ENCODE measurements at places on chromosomes 3 and 15.

DNA sequence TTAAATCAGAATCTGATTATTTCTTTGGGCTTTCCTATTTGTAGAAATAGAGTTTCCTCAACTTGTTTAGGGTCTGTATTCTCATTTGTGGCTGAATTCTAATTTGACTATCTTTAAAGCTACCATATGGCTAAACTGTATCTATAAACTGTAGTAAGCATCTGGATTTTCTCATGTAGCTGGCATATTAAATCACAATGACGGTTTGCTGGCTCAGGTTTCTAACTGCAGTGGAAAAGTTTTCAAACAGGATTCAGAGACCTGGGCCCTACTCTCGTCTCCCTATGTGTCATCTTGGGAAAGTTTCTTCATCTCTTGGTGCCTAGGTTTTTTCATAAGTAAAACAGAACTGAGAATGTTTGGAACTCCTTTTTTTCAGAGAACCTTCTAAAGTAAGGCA is 68.3 kb downstream of the GALK2 start:
- no peak for DNase-seq

GRCh38 chr3:52388348-52388821 is 56.5 kb downstream of the SEMA3G start:
- DNase-seq: no peak

- DNase-seq: no peak
Measured at GRCh38 chr3:12371525-12372140, 82.8 kb downstream of the PPARG start.

GRCh38 chr3:42831321-42831713 is 22.1 kb downstream of the ACKR2 start:
- peak; percentile 89 for DNase-seq

GRCh38 chr15:85399627-85400026 is 19.2 kb downstream of the AKAP13 start:
- DNase-seq: no peak

DNA sequence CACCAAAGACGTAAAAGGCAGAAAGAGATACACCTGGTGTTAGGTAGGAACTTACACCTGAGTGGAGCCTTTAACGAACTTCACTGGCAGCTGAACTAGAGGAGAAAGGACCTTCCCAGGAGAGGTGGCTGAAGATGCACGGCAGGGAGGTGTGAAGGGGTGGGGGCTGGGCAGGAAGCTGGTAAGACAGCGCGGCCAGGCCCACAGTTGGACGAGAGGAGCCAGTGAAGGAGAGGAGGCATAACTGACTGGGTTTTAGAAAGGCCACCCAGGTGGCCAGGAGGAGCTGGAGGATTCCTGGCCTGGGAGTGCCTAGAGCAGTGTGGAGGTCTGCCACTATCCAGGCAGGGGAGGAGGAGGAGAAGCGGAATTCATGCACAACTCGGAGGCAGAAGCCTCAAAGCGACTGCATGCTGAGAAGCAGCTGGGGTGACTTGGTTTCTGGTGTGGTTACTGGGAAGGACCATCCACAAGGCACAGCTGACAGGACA is 51.9 kb downstream of the SLC41A3 start:
- no peak for DNase-seq

GRCh38 chr3:88921986-88922385 is 185.4 kb upstream of the EPHA3 start:
- DNase-seq: no peak

- DNase-seq: no peak
Measured at GRCh38 chr3:186461141-186461540, 83.0 kb downstream of the CRYGS start.

DNA sequence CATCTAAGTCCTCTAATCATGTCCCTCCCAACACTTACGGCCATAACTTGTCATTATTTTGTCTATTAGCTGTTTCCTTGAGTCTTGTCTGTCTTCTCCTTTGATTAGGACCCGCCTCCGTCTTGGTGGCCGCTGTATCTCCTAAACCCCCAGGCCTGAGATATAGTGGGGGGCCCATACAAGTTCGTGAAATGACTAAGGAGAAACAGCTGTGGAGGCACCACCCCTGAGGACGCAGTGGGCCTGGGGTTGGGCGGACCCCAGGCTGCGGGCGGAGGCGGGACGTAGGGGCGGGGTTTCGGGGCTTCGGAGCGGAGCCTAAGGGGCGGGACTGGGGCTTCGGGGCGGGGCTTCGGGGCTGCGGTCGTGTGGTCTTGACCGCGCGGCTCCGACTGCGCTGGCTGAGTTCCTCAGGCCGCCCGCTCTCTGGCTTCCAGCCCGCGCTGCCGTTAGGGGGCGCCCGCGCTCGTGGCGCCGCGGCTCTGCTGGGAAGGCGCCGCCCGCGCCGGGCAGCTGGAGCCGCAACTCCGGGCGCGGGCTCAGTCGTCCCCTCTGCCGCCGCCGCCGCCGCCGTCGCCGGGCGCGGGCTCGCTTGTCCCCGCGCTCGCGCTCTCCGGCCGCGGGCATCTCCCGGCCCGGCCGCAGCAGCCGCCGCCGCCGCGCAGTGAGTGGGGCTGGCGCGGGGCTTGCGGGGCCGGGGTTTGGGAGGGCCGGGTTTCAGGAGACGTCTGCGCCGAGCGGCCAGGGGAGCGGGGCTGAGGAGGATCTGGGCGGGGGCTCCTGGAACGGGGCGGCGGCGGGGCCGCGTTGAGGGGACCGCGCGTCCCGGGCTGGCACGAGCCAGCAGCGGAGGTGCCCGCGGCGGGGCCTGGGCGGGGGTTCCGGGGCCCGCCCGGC is at the start of gene KCTD6:
Gene KCTD6 (plus strand): TSS at position 591 of the 897 bp plus-strand sequence. CDS start 6,660 bp downstream, outside the sequence.
- peak; percentile 91 for DNase-seq

DNA sequence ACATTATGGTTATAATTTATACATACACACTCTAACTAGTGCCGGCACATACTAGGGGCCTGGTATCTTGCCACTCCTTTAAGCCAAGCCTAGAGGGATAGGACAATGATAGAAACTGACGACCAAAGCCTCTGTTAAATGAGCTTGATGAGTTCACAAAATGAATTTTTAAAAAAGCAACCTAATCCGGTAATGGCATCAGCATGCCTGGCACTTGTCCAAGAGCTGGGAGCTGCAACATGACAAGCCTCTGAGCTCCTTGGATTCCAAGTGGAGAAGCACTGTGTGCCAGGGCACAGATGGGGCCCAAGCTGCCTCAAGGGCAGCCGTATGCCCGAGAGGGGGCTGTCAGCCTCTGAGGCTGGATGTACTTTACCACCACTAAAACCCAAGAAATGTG is 9.7 kb downstream of the ETV5 start:
- peak; percentile 37 for DNase-seq

DNA sequence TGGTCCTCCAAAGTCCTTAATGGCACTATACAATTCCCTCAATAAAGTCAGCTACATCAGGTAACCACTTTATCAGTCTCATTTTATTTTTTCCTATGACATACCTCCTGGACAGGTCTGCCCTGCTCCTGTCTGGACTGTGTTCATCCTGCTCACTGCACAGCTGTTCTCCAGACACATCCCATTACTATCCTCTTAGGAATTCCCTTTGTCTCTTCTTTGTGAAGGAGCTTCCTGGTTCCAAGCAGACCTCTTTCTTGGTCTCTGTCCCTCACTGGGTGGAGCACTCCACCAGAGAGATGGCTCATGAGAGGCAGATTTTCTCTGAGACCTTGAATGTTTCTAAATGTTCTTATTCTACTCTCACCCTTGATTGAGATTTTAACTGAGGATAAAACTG is 60.1 kb downstream of the KY start:
- no peak for DNase-seq

DNA sequence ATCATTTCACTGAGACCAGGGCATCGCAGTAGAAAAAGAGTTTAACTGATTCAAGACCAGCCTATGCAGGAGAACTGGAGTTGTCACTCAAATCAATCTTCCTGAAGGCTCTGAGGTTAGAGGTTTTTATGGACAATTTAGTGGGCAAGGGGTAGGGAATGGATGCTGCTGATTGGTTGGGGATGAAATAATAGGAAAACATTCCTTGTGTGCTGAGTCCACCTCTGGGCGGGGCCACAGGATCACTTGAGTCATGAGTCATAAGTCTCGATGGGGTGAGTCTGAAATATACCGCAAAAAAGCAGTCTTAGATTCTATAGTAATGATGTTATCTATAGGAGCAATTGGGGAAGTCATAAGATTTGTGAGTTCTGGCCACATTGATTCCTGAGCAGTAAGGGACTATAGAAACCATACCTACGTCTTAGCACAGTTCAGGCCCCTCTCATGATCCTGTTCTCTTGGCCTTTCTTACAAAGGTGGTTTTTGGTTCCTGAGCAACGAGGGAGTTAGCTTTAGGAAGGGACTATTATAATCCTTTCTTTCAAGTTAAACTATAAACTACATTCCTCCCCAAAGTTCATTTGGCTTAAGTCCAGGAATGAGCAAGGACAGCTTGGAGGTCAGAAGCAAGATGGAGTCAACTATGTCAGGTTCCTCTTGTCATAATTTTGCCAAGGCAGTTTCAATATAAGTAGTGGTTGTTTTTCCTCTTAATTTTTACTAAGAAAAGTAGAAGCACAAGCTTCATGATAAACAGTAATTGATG is 2.7 kb upstream of the OPA1 start:
- DNase-seq: peak; percentile 55

- no peak for DNase-seq
Measured at GRCh38 chr15:70625011-70625410, 138.3 kb downstream of the UACA start.

GRCh38 chr3:122615303-122615702 is 37.9 kb downstream of the PARP15 start:
- no peak for DNase-seq

- no peak for DNase-seq
Measured at GRCh38 chr3:77079988-77080610, 40.2 kb downstream of the ROBO2 start.

GRCh38 chr3:187740421-187741399 is 4.6 kb downstream of the BCL6 start:
- DNase-seq: peak; percentile 39

DNA sequence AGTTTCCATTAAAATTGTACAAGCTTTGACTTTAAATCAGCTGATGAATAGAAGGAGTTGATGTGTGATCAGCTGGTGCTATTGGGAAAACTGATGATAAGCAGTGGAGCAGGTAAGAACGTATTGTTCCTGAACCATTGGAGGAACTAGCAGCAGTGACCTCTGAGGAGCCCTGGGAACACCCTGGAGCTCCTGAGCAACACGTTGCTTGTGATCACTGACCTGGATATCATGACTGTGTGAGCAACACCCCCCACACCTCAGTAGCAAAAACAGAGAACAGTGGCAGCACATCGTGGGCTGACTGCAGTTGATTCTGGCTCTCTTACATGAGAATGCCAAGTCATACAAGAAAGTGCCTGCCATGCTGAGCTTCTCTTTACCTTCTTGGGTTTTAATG is 72.9 kb downstream of the BLM start:
- DNase-seq: no peak

GRCh38 chr3:50173685-50174516 is 17.5 kb upstream of the GNAT1 start:
- peak; percentile 34 for DNase-seq

DNA sequence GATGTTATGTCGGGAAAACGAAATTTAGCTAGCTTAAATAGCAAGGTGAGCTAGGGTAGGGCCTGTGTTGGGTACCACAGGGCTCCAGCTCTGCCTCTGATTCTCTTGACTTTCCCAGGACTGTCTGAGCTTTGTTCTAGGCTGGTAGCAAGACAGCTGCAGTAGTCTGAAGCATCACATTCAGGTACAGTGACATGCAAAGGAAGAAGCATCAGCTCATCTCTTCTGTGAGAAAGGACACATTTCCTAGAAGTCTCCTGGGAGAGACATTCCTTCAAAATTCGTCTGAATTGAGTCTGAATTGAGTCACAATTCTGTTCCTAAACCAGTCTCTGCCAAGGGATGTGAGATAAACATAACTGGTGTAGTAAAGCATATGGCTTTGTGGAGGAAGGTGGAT is 8.5 kb upstream of the UBXN7 start:
- DNase-seq: no peak

DNA sequence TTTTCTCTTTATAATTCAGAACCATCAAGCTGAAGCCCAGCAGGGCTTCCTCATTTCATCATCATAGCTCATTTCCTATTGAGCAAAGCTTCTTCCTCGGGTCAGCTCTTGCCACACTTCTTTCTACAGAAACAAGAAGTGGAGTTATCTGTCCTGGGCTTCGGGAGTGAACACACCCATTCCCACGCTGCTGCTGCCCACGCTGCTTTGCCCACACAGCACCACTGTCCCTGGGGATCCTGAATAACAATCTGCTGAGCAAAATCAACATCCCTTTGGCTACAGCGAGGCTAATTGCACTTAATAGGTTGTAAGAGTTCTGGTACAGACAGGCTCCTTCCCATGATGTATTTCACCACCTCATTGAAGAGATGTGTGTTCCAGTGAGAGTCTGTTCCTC is 23.7 kb downstream of the CEP19 start:
- DNase-seq: peak; percentile 27

DNA sequence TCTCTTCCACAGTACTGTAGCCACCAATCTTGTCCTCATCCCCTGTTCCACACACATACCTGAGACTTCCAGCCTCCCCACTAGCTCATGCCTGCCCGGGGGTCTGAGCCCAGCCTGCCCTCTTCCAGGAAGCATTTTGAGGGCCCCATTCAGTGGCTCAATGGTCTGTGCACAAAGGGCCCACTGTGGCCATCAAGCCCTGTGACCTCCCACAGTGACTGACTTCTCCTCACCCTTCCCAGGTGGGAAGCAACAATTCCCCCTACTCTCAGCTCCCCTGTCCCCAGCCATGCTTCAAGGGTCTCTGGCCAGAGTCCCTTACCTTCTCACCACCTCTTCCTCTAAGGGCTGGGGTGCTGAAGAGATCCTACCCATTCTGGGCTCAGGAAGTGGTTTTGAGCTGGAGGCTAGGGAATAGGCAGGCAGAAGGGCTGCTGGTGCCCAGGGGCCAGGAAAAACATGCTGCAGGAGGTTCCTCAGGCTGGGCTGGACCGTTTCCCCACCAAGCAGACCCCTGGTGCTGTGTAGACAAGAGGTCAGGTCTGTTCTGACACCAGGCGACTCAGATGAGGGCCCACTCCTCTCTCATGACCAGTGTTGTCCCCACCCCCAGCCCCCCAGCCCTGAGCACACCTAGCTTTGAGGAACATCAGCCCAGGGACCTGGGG is 3.0 kb upstream of the KLF15 start:
- DNase-seq: no peak

DNA sequence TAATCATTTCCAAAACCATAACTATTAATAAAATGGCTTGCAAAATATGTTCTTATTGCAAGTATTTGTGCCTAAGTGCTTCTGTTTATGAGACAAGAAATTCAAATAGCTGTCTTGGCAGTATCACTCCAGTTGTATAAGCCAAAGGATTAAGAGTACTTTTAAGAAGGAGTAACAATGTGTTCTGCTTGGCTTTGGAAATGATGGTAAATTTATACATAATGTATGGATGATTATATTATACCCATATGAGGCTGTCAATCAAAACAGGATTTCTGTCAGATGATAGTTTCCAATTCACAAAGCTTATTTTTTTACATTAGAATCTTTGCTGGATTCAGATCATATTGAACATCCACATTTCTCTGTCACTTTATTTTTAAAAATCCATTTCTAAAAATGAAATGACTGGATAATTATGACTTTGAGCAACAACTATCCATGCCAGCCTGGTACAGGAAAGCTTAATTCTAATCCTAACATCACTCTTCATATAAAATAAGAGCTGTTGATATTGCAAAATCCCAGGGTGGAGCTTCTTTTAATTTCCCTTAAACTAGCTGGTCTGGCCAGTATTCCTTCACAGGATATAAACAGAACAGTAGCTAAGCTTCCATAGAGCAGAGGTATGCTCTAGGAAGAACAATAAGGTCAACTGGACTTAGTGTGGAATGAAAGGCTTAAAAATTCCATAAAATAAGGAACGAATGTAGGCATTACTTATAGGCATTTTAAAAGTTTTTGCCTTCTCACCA is 30.0 kb upstream of the ZNF280D start:
- DNase-seq: no peak

- DNase-seq: no peak
Measured at GRCh38 chr15:97998307-97999071, 38.0 kb downstream of the ARRDC4 start.

- no peak for DNase-seq
Measured at GRCh38 chr3:71022551-71023335, 560.8 kb downstream of the FOXP1 start.
